ENCODE measurements at places on chromosomes 16 and 17. TPM values are rescaled to one million over a fixed set of nuclear protein-coding genes. Genes with fewer than 3 reads are reported as not detected.

GRCh38 chr16:46607529-46607928, 13.7 kb downstream of the SHCBP1 start:
- H3K4me1 ChIP-seq = no peaks in the 10 kb centered on the region
- no peaks in the 10 kb centered on the region for H3K27me3 ChIP-seq
- no peak overlapping the region for H3K4me3 ChIP-seq
- H3K36me3 ChIP-seq = peaks cover 58% of the 10 kb centered on the region
- no peak for DNase-seq

GRCh38 chr17:40727447-40728231, 24.1 kb upstream of the KRT24 start:
- H3K27ac ChIP-seq = no peak overlapping the region
- DNase-seq = no peak
- no peaks in the 10 kb centered on the region for H3K27me3 ChIP-seq

DNA sequence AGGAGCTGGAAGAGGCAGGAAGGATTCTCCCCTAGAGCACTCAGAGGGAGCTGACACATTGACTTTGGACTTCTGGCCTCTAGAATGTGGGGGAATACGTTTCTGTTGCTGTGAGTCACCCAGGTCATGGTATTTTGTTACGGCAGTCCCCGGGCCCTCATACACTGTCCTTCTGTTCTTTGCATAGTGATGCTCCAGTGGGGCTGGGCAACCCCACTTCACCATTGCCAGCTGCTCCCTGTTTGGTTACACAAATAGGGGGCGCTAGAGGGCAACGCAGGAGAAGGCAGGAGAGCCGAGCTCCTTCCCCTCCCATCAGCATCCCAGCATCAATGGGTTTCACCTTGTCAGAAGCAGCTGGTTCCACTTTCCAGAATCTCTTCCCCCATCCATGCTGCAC, 257.7 kb upstream of the FOXF1 start:
- no peaks in the 10 kb centered on the region for H3K4me1 ChIP-seq
- H3K36me3 ChIP-seq = no peaks in the 10 kb centered on the region
- H3K4me3 ChIP-seq = no peak overlapping the region
- H3K27me3 ChIP-seq = peaks cover 19% of the 10 kb centered on the region

DNA sequence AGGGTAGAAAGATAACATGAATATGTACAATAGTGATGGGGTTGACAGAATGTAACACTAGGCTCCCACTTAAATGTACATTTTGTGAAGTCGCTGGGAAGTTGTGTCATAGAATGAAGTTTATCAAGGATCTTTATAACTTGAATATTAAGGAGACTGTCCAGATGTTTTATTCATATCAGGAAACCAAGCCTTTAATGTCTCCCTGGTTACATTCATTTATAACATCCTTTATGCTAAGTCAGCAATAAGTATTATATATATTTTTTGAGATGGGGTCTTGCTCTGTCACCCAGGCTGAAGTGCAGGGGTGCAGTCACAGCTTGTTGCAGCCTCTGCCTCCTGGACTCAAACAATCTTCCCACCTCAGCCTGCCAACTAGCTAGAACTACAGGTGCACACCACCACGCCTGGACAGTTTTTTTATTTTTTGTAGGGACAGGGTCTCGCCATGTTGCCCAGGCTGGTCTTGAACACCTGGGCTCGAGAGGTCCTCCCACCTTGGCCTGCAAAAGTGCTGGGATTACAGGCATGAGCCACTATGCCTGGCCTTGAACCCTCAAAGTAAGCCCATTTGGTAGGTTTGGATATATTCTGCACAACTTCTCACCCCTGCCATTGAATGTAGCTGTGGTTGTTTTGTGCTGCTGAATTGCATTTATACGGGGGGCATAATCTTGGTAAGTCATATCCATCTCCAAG, 14.1 kb downstream of the CLTC start:
- no peak overlapping the region for H3K27ac ChIP-seq
- no peak overlapping the region for H3K4me3 ChIP-seq
- H3K36me3 ChIP-seq = peaks cover 48% of the 10 kb centered on the region

The TBX4 gene
- not detected for total RNA-seq

The SNAI3 gene
- 2.1 TPM for total RNA-seq

The PTX4 gene
- not detected for total RNA-seq

The PYY gene
- total RNA-seq = 0.99 TPM

The KRTAP4-6 gene
- total RNA-seq = not detected

Data from endodermal cell (in vitro differentiated cells).